Activated T-helper 17 cell treated with anti-CD3 and anti-CD28 coated beads, Interleukin-2, amount 50 U/mL, for 72 hours (primary cell): ENCODE measurements at places on chromosomes 1 and 21. TPM values are rescaled to one million over a fixed set of nuclear protein-coding genes. Genes with fewer than 3 reads are reported as not detected.

- ATAC-seq, result peak; percentile 50
These were observed 9.6 kb downstream of the SH3BGR start for GRCh38 chr21:39461419-39461818.

Gene DRAXIN
- 0.04 TPM for total RNA-seq

DNA sequence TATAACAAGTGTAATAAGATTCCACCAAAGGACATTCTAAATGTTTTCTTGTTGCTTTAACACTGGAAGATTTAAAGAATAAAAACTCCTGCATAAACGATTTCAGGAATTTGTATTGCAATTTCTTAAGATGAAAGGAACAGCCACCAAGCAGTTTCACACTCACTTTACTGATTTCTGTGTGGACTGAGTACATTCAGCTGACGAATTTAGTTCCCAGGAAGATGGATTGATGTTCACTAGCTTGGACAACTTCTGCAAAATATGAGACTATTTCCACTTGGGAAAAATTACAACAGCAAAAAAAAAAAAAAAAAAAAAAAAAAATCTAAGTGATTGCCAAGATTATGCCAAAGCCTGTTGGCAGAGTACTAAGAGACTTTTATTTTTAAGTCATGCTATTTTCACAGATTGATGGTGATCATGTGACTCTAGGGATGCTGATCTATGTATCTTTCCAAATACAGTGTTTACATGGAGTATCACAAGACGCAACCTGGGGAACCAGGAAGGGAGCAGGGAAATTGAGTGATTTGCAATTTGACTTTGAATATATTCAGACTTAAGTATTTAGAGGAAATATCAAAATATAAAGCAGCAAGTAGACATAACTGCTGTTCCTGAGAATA, 341.0 kb downstream of the NTNG1 start:
- ATAC-seq, result no peak

GRCh38 chr1:199646761-199647160, 380.7 kb upstream of the NR5A2 start:
- no peak for ATAC-seq

Gene OLIG2
- not detected for total RNA-seq

DNA sequence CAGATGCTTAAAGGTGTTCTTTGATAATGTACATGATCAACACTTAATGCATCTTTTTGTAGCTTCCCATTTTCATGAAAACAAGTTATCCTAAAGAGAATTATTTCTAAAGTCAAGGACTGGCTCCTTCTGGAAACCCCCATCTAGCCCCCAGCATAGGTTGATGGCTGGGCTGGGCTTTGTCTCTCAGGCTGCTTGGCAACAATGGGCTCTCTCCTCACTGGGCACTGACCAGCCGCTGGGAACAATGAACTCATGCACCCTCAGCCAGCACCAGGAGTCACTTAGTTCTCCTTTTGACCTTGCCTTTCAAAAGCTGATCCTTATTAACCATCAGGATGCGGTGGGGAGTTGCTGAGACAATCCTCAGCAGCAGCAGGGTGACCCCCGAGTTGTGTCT, 293.0 kb upstream of the PLXNA2 start:
- no peak for ATAC-seq

- ATAC-seq, result peak; percentile 86
These were observed 58.7 kb upstream of the PTGS2 start for GRCh38 chr1:186738926-186739325.

DNA sequence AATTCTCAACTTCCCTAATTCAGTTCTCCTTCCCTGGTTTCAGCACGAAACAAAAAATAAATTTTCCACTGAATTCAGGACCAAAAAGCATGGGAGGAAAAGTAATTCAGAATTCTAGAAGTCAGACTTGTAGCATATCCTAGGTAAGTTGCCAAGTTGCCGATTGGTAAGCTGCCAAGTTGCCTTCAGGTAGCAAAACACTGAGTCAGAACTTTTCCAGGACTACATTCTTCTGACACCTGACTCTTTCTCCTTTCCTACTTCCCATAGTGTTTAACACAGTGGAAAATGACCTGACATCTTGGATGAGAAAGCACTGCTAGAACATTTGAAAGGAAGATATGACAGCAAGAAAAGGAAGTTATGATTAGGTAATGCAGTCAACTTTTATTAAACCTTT, 322.8 kb downstream of the SPATA17 start:
- no peak for ATAC-seq

Gene CNR2
- 0.08 TPM for total RNA-seq

DNA sequence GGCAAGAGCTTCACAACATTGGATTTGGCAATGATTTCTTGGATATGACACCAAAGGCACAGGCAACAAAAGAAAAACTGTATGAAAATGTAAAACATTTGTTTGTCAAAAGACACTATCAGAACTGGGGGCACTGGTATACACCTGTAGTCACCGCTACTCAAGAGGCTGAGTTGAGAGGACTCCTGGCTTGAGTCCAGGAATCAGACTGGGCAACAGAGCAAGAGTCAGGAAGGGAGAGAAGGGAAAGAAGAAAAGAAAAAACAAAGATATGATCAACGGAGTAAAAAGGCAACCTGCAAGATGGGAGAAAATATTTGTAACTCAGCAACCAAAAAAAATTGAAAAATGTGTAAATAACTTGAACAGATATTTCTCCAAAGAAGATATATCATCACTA, 6.0 kb upstream of the TUT4 start:
- no peak for ATAC-seq

GRCh38 chr1:89754518-89754917, 66.3 kb upstream of the LRRC8D start:
- peak; percentile 31 for ATAC-seq

- peak; percentile 43 for ATAC-seq
These were observed 32.9 kb downstream of the JAK1 start for GRCh38 chr1:64933296-64934070.

Gene KCNJ6
- total RNA-seq, result not detected

Gene FMO1
- not detected for total RNA-seq

Gene PLPP3
- not detected for total RNA-seq

DNA sequence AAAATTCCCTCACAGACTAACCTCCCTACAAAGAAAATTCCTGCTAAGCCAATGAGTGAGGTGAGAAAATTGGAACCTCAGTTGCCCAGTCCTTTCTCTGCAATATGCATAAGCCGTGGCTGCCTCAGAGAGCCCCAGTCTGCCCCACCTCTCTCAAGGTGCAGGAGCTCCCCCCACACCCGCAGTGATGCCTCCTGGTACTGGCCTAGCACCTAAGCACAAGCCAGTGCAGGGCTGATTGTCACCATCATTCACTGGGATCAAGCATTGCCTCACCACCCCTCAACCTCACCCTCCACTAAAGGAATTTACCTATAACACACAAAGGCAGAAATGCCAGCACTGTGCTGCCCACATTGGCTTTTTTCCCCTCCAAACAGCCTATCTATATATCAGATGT, 56.9 kb downstream of the CD34 start:
- ATAC-seq, result no peak

- ATAC-seq, result no peak
These were observed 14.6 kb downstream of the TEX38 start for GRCh38 chr1:46686255-46686654.

GRCh38 chr1:40770296-40771070, 13.1 kb upstream of the KCNQ4 start:
- no peak for ATAC-seq

DNA sequence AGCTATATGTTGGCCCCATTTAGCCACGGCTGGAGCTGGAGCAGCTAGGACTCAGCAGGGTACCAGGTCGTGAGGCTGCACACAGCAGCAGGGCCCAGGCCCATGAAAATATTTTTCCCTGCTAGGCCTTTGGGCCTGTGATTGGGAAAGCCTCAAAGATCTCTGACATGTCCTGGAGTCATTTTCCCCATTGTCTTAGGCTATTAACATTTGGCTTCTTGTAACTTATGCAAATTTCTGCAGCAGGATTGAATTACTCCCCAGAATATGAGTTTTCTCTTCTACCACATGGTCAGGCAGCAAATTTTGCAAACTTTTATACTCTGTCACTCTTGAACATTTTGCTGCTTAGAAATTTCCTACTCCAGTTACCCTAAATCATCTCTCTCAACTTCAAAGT, 11.2 kb downstream of the CFHR2 start:
- ATAC-seq, result no peak

Gene SLC44A3
- not detected for total RNA-seq

- no peak for ATAC-seq
These were observed 64.6 kb upstream of the FMN2 start for GRCh38 chr1:240027059-240027462.

DNA sequence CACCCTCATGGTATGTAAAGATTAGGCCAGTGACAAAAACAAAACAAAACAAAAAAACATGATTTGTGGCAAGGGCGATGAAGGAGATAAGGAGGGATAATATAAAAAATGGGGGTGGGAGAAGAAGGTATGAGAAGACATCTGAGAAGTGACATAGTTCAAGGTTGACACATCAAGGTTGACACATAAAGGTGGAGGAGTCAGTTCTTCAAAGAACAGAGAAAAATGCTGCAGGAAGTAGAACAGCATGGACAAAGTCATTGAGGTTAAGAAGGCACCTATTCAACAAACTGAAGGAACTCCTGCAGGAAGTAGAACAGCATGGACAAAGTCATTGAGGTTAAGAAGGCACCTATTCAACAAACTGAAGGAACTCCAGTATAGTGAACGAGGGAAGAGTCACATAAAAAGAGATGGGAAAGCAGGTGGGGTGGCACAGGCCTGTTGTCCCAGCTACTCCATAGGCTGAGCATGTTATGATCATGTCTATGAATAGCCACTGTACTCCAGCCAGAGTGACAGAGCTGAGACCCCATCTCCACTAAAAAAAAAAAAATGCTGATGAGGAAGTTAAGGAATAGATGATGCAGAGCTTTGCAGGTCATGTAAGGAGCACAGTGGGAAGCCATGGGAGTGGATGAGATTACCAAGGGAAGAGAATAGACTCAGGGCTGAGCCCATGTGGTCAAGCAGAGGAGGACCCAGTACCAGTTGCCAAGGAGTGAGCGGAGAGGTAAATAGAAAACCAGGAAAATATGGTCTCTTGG, 101.5 kb downstream of the ZFYVE9 start:
- ATAC-seq, result peak; percentile 53

Gene BLACAT1
- 0.95 TPM for total RNA-seq

DNA sequence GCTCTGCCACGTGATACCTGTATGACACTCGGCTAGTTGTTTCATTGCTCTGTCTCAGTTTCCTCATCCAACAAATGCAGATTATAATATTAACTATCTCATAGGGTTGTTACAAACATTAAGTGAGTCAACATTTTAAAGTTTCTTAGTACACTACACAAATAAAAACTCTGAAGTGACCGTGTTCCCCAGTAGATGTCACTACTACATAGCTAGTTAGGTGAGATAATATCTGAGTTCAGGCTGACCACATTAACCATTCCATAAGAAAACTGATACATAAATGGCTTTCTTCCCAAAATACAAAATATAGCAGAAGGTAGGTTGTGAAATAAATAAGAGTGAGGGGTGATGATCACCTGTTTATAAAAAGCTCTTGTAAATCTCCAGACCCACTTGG, 214.1 kb downstream of the NUF2 start:
- no peak for ATAC-seq

GRCh38 chr1:167500283-167500860, 18.0 kb downstream of the CD247 start:
- peak; percentile 70 for ATAC-seq

Gene FCAMR
- total RNA-seq, result not detected
